ENCODE measurements at places on chromosomes 2 and 18. TPM values are rescaled to one million over a fixed set of nuclear protein-coding genes. Genes with fewer than 3 reads are reported as not detected.

Gene PTPRN
- total RNA-seq, result 4.2 TPM

Gene COL6A3
- total RNA-seq, result 0.41 TPM

Gene SNORC
- total RNA-seq, result 2.6 TPM

Gene RGPD3
- total RNA-seq, result 0.07 TPM

DNA sequence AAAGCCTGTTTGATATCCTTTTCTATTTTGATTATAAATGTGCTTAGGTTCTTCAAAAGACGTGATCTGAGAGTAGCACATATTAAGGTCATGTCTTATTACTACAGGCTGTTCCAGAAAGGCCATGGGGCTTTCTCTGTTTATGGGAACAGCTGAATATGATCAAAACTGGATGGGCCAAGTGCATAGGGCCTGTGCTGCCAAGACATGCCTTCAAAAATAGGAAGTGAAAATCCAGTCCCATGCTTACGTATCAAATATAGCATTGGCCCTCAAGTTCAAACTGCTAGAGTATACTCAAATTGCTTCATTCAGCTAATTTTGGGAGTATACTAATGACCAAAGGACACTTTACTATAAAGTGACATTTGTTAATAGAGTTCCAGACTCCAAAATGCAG, 24.1 kb downstream of the SLC25A52 start:
- DNase-seq, result no peak

DNA sequence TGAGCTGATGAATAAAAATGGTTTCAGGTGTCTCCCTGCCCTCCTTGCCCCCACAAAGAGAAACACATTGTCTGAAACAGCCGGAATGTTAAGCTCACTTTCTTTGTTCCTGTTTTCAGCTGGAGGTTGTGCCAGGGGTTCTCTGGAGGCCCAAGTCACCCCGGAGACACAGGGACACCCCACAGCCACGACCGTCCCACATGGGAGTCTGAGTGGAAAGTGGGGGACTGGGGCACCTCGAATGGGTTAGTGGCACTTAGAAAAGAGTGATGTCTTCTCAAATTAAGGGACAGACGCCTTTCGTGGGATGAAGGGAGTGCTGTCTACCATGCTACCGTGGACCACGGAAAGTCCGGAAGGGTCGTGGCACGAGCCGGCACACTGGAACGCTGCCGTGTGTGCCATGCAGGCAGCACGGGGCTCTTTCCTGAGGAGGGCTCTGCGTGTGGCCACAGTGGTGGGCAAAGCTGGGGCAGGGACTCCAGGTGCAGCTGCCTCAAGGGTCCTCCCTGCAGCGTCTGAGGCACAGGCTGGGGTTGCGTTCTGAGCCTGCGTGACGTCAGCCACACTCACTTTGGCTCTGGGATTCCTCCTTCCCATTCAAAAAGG, 39.4 kb upstream of the CTDP1 start:
- DNase-seq, result no peak

- no peak for DNase-seq
These were observed 179.5 kb upstream of the TWIST2 start for GRCh38 chr2:238668426-238668825.

- DNase-seq, result no peak
These were observed 28.6 kb downstream of the BOD1L2 start for GRCh38 chr18:57175532-57175931.

DNA sequence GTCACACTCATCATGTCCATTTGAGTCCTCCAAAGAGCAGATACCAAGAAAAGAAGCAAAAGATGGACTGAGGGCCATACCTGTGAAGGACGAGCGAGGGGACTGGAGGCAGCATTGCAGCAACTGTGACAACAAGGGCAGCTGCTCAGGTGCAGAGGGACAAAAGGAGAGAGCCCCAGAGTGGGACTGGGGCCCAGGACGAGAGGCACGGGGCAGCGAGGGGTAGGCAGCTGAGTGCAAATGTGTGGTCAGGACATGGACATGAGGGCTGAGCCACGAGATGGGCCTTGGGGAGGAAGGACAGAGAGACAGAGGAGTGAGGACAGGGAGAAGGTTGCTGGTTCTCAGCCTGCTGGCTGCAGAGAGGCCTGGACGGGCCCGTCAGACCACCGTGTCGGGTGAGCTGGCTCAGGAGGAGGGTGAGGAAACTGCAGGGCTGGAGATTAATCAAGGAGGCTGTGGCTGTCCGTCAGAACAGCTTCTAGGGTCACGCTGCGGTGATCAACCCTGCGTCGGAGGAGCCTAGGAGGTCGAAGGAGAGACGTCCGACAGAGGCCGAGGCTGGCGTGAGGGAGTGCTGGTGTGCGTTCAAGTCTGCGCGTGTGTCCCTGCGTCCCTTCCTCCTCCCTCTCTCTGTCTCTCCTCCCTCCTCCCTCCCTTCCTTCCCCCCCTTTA, 206.8 kb upstream of the HDAC4 start:
- DNase-seq, result no peak

DNA sequence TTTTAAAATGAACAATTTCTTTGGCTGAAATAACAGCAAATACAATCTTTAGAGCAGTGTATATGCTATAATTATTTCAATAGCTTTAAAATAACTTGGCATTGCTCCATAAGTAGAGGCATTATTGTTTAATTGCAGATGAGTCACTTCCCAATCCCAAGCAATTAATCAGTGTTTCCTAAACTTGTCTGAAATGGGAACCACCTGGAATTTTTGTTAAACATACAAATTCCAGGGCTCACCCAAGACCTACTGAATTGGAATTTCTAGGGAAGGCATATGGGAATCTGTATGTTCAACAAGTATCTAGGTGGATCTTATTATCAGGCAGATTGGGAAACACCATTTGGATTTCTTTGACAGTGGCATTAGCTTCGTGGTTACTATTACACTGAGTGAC, 27.1 kb upstream of the FMNL2 start:
- DNase-seq, result no peak

DNA sequence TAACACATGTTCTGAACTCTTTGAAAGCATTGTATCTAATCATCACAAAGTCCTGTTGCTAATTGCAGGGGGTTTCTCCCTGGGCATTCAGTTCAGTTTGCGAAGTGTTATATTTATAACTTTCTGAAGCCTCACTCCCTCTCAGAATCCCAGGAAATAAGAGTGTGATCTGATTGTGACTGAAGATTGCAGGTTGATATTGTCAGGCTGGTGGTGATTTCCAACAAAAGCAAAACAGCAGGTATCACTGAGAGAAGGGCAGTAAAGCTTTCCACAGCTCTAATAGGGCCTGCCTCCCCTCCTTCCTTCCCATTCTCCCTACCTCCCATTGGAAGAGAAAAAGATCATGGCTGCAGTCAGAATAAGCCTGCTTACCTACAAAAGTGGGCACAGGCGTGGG, 466.7 kb upstream of the FSHR start:
- DNase-seq, result peak; percentile 23
